ENCODE measurements at places on chromosomes 3 and 15.

DNA sequence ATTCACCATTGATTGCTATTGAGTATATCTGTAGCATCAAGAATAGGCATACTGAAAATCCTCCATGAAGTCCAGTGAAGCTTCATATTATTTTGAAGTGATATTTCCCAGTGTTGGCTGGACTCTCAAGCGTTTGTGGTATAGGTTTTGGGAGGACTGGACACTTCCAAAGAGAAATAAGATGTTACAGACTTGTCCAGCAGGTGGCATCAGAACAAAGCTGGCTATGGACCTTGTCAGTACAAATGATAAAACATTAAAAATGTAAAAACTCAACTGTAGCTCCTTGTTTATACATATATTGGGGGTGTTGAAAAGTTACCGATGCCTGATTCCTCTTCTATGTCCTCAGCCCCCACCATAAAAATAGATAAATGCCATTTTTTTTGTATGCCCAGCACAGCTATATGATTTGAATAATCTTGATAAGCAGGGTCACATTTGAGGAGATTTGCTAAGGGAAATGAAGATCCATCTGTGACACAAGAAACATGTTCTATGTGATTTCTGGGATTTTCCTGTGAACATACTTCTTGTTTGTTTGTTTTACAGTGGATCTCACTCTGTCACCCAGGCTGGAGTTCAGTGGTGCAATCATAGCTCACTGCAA, 54.5 kb upstream of the GOLGA6B start:
- peak; percentile 41 for DNase-seq

- no peak for DNase-seq
Observed at GRCh38 chr3:51943451-51944391, 1.6 kb downstream of the PARP3 start.

- no peak for DNase-seq
Observed at GRCh38 chr3:125280668-125281361, 68.3 kb upstream of the SLC12A8 start.

DNA sequence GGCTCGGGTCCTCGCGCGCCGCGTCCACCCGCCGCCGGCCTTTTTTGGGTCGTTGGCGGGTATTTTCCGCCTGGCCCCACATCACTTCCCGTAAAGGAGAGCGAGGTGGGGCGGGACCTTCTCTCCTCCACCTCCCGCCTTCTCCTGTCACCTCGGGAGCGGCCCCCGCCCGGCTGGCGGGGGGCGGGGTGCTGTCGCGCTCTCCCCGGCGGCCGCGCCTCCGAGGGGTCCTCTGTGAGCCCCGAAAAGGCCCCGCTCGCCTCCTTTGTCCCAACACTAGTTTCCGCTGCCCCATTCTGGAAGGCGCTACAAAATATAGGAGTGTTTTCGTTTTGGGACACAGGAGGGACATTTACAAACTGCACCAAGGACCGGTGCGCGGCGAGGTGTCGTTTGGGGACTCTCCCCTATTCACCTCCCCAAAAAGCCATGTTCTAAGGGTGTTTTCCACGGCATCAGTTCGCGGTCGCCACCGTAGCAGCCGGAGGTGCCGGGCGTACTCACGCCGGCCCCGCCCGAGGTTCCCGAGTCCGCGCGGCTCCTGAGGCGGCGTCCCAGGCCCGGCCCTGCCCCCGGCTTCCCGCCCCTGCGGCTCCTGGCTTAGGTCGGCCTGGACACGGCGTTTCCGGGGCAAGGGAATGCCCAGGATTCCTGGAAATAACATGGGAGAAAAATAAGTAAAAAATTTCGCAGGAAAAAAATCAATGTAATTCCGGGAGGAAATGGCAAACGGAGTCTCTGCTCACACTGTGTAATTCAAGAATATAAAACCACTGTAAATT, at the start of gene RAB27A:
TSS of gene RAB27A (minus strand) at position 68 of the 782 bp plus-strand sequence. CDS start 54,879 bp downstream, outside the sequence.
- peak; percentile 74 for DNase-seq

- no peak for DNase-seq
Observed at GRCh38 chr3:185750702-185751101, 74.1 kb downstream of the IGF2BP2 start.

DNA sequence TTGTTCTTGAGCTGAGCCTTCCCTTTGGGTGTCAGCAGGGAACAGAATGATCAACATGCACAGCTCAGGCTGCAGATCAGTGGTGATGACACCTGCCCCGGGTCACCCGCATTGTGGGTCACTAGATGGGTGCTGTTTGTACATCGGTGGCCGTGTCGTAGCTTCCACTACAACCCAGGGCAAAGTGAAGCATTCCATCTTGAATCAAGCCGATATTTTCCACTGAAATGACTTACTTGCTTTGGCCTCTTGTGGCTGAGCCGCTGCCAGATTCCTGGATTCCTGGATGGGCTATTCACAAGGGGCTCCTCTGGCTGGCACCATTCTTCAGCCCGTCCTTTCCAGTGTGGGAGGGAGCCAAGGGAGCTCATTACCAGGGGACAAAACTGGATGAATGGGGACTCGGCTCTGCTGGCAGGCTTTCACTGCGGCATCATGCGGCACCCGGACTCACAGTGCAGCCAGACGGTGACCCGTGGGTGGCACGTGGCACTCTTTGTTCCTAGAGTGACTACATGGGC, 65.6 kb downstream of the SLCO3A1 start:
- DNase-seq = no peak

DNA sequence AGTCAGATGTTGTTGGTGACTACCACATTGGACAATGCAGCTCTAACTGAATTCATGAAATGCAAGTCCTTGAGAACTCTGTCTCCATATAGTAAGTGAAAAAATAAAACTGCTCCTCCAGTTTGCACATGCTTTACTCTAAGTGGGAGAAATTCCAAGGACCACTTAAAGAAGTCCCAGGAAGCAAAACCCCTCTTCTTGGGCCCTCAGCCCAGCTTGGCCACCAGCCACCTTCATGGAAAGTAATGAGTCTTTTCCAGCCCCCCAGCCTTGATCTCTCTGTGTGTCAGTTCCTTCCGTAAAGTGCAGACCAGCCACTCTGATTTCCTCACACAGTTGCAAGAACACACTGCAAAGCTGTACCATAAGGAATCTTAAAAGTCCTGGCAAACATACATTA, 34.5 kb downstream of the DAPK2 start:
- DNase-seq = no peak

- DNase-seq = no peak
Observed at GRCh38 chr15:94400526-94401298, 169.4 kb downstream of the MCTP2 start.

- DNase-seq = peak; percentile 11
Observed at GRCh38 chr3:12681943-12682390, 18.1 kb upstream of the RAF1 start.

- no peak for DNase-seq
Observed at GRCh38 chr3:180433152-180433551, 168.8 kb upstream of the TTC14 start.

GRCh38 chr15:27714675-27715074, 384.4 kb downstream of the OCA2 start:
- no peak for DNase-seq

DNA sequence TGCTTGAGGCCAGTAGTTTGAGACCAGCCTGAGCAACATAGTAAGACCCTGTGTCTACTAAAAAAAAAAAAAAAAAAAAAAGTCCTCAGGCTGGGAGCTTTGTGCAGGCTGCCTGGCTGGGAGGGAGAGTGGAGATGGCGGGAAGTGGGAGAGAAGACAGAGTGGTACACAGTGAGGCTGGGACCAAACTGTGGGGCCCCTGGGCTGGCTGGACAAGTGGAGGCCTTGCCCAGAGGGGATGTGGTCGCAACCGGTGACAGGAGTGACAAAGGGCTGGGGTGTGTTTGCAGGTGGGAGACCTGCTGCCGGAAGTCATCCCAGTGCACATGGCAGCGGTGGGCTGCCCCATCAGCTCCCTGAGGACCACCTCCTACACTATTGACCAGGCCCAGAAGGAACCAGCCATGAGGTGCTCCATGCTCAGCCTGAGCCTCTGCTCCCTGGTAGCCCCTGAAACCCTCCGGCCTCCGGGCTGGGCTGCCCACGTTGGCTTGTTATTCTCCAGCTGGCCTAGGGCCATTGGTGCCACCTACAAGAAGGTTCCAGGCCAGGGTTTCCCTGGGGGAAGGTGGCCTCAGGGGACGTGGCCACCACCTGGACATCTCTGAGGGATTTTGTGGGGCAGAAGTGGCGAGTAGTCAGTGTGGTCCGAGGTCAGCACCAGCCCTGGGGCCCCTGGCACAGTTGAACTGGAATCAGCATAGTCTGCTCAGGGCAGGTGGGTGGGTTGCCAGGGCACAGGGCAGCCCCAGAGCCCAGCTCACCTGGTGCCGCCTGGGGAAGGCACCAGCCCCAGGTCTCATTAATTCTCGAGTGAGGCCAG, 22.7 kb downstream of the ACAA1 start:
- no peak for DNase-seq

DNA sequence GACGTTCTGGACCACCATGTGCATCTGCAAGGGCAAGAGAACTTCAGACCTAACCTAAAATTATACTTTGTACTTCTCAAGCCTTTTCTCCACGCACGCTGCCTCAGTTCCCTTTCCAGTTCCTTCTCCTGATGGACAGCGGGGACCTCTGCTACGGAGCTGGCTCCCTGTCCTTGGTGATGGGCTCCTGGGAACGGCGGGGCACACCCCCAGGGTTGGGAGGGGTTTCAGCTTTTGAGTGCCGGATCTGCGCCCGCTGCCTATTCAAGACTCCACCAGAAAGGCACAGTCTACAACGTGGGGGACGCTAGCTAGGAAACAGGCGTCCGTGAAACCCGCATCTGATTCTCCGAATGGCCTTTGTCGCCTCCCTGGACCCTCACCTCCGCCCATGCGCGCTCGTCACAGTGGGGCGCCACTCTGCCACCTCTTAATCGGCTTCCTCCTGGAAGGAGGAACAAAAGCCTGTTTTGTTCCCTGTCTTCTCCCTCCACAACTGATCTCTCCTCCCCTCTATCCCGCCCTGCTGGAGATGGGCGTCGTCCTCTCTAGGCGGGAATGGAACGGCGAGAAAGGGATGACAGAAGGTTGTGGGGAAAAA, 2.2 kb downstream of the GPR149 start:
- DNase-seq = no peak

DNA sequence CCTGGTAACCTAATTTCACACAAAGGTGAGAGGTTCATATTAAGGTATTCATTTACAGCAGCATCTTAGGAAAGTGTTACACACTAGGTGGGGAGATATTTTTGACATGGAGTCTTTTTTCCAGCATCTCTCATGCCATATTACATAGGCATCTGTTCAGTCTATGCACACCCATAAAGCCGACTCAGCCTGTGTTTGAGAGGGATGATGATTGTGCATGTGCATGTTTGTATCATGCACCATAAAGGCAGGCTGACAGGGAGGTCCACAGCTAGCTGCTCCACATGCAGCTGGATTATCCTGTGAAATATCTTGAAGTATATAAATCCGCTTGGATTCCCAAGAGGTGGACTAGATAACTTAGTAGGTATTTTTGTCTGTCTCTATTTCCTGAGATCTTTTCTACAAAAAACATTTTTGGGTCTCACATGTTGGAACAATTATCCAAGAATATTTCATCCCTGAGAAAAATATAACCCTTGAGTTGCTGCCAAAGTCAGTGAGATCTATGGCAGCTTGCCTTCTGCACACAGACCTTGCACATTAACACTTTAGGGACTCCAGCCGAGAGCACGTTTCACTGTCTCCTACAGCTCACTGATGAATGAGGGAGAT, 288.4 kb upstream of the DPH6 start:
- DNase-seq = no peak

DNA sequence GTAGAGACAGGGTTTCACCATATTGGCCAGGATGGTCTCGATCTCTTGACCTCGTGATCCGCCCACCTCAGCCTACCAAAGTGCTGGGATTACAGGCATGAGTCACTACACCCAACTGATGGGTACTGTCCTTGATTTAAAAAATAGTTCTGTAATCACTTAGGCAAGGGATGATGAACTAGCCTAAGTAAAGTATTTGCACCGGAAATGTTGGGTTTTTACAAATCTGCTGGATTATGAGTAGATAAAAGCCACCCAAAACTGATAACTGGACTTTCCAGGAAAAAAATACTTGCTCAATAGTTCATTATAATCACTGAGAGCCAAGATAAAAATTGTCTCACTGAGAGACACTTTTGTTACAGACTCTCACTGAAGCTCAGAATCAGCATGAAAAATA, 218.0 kb downstream of the WNT5A start:
- DNase-seq = no peak

GRCh38 chr3:192879346-192880031, 38.2 kb downstream of the MB21D2 start:
- DNase-seq = no peak

DNA sequence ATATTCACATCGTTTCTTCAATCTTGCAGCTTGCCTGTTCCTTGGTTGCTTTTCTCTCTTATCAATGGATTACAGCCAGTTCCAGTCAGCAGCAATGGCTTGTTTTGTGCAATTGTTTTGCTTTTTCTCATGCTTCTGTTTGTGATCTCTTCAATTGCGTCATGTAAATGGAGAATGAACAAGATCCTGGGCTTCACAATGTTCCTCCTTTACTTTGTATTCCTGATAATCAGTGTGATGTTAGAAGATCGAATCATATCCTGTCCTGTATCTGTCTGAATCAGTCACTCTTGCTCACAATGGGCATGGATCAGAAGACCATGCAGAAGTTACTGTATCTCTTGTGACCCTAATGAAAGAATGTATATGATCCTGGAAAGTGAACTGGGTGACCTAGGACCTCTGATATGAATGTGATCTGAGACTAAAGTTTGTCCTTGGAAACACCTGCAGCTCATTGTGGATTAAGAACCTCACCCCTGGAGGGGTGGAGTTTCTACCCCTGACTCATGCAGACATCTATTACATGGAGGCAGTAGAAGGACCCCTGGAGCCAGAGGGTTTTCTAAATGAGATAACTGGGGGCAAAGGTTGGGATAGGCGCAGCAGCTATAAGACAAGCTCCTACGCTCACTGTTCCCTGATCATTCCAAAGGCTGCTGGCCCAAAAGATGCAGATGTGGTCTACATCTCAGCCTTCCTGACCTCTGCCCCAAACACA, 32.2 kb downstream of the SLC24A1 start:
- no peak for DNase-seq

- DNase-seq = peak; percentile 88
Observed at GRCh38 chr3:49719214-49719884, at the start of gene AMIGO3. Gene AMIGO3 (minus strand): TSS chr3:49719684. CDS start chr3:49719465, 219 bp downstream.

DNA sequence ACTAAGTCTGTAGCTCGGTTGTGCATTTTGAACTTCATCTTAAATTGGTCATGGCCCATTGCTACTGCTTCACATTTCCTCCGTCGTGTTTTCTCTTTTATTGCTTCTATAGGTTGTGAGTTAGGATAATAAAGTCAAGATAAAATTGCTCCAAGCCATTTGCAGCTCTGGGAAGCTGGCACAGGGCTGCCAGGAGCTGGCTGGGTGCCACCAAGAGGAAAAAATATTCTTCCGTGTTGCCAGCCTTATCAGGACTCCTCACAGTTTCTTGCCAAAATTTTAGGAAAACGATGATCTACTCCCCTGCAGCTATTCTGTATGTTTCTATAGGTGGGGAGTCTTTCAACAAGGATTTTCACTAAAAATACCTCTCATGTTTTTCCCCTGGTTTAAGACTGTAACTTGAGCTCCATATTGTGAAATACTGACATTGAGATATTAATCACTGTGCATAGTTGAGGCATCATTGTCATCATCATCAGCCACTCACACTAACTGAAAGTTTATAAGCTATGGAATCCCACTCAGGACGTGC, 55.4 kb upstream of the PIAS1 start:
- DNase-seq = no peak

GRCh38 chr15:89051875-89052274, 36.4 kb upstream of the ABHD2 start:
- no peak for DNase-seq
